ENCODE measurements at places on chromosomes 4 and X.

- DNase-seq = no peak
Measured at GRCh38 chrX:131359611-131360010, 70.5 kb upstream of the IGSF1 start.

DNA sequence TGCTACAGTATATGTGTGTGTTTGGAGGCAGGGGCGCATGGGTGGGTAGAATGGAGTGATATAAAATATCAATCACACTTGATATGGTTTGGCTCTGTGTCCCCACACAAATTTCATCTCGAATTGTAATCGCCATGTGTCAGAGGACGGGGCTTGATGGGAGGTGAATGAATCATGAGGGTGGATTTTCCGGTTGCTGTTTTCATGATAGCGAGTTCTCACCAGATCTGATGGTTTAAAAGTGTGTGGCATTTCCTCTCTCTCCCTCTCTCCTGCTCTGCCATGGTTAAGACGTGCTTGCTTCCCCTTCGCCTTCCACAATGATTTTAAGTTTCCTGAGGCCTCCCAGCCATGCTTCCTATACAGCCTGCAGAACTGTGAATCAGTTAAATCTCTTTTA, 14.8 kb downstream of the SOWAHB start:
- DNase-seq = no peak

DNA sequence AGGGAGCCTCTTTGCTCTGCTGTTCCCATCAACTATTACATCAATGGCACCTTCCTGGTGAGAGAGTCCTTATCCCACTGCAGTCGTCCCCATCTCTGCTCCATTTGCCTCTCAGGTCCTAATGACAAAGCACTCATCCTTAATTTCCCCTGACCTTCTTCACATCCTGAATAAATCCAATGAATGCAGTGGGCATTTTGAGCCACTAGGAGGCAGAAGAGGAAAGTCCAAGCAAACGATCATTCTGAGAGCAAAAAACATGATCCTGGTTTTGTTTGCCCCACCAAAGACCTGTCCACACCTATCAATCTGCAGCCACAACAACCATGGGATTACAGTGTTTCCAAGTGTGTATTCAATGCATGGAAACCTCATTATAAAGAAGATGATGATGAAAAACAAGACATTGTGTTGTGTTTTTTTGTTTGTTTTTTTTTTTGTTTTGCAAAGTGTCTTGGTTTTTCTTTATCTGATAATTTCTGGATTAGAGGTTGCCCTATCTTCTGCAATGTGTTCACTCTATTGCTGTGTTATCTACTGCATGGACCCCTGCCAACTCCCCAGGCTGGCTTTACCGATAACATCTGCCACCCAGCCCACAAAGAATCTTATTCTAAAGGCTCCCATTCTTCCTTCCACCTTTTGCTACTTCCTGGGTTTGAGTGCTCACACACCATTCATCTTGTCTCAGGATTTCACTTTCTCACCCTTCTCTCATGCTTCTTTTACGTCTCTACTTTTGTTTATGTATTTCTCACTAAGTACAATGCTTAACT, 207.2 kb downstream of the NLGN4X start:
- DNase-seq = no peak

DNA sequence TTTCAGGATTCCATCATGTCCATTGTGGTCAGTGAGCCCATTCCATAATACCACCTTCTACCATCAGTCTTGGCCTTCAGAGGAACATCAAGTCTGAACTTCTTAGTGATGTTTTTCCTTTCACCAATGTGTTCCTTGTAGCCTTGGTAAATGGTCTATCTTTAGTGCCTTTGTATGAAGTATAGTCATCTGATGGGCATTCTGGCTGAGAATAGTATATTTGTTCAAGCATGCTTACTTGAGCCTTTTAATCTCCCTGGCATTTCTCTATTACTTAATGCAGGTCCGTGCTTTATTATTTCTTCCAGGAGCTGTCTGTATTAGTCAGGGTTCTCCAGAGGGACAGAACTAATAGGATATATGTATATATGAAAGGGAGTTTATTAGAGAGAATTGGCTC, 99.7 kb downstream of the TLL1 start:
- no peak for DNase-seq

- DNase-seq = peak; percentile 43
Measured at GRCh38 chr4:85867271-85867670, 392.3 kb downstream of the ARHGAP24 start.

DNA sequence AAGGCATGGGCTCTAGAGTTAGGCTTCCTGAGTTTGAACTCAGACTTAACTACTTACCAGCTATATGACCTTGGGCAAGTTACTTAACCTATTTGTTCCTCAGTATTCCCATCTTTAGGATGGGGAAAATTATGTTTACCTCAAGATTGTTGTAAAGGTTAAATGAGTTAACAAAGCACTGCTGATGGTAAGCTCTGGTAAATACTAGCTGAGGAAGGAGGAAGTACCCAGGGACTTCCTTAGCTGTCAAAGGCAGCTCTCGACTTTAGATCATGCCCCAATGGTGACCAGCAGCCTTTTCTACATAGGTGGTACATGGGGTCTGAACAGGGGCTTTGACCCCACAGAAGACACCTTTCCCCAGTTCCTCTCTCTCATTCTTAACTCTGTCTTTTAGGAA, 20.1 kb downstream of the ATP7A start:
- DNase-seq = no peak

DNA sequence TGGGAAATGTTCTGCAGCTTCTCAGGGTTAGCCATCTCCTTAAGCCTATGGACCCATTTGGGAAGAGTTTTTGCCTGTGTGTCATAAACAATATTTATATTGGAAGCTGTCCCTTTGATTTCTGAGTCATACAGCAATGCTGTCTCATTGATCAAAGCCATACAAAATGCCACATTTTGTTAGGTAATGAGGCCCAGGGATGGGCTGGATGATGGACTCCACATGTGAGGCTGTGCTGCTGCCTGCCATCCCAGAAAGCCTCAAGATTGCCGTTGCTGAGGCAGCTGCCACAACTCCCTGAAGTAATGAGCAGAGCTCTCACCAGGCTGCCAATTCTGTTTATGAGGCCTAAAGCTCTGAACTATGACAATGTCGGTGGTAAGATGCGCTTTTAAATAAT, 12.2 kb upstream of the GJB1 start:
- peak; percentile 43 for DNase-seq

DNA sequence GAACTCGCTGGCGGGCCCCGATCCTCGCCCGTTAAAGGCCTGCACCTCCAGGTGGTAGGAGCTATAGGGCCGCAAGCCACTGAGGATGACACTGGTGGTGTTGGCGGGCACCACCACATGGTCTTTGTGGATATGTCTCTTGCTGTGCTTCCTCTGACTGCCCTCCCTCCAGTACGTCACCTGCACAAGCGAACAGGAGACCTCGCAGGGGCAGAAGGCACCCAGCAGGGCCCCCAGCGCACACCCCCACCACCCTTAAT, 20.7 kb downstream of the L1CAM start:
- no peak for DNase-seq

DNA sequence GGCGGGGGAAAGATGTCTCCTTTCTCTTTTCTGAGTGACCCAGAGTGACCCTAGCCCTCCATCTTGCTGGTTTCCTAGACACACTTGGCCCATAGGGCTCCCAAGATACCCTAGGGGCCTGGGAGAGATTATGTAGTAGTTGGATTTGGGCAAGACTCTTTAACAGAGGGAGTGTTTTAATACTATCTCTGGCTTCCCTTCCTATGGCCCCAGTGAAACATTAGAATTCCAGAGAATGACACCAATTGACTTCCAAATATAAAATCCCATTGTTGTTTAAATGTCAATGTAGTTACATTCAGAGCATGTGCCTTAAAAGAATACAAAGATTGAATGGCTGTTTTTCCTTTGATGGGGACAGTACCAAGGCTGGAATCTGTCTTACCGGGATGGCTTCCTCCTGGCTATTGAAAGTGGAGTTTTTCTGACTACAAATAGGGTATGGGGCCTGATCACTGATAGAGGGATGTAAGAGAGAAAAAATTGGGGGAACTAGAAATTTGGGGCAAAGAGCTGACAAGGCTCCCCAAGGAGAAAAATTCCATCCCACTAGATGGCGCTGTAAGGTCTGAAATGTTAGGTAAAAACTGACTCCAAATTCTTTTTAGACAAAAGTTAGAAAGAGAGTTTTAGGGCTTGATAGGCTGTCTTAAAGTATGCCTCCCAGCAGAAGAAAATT, 10.7 kb downstream of the TENT5D start:
- peak; percentile 37 for DNase-seq

GRCh38 chr4:8393593-8394038, 46.9 kb downstream of the ACOX3 start:
- peak; percentile 98 for DNase-seq

- DNase-seq = no peak
Measured at GRCh38 chrX:41293269-41293668, 40.7 kb upstream of the DDX3X start.

GRCh38 chr4:39910064-39910463, 67.6 kb downstream of the PDS5A start:
- no peak for DNase-seq

GRCh38 chrX:100424012-100424411, 13.9 kb upstream of the PCDH19 start:
- no peak for DNase-seq

- DNase-seq = no peak
Measured at GRCh38 chrX:9942086-9942485, 25.1 kb upstream of the CLDN34 start.
